Activated CD4-positive, alpha-beta T cell treated with anti-CD3 and anti-CD28 coated beads, Interleukin-2, amount 50 U/mL, for 24 hours (primary cell): ENCODE measurements at places on chromosomes 5 and 9.
A peak's percentile ranks its signal among the peaks of the same experiment; 100 is the strongest.

DNA sequence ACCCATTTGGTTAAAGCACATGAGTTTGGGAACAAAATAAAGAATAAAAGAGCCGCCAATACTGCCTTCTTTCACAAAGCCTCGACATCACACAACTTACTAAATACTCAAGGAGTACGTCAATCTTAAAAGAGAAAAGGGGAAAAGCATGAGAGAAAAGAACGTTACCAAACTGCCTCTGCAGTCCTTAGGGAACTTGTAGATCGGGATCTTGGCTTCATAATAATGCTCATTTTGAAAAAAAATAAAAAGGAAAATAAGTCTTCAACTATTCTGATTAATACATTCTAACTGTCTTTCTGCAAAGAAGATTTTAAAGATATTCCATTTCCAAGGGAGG is 618.4 kb downstream of the PDE4D start:
- DNase-seq = no peak

GRCh38 chr5:168946363-168946762 is 354.6 kb downstream of the SLIT3 start:
- DNase-seq = no peak

DNA sequence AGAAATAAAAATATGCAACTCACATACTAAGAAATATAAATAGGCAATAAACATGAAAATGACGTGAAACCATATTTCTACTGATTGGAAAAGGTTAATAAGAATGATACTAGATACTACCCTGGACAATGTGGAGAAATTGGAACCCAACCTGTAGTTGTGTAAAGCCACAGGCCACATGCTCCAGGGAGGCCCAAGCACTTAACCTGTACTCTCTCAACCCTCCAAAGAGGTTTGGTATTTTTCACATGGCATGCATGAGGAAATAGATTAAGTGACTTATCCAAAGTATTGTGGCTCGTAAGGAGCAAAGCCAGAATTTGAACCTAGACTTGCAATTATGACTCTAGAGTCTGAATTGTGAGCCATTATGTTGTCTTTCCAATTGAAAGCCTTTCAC is 13.4 kb downstream of the LIFR start:
- no peak for DNase-seq

DNA sequence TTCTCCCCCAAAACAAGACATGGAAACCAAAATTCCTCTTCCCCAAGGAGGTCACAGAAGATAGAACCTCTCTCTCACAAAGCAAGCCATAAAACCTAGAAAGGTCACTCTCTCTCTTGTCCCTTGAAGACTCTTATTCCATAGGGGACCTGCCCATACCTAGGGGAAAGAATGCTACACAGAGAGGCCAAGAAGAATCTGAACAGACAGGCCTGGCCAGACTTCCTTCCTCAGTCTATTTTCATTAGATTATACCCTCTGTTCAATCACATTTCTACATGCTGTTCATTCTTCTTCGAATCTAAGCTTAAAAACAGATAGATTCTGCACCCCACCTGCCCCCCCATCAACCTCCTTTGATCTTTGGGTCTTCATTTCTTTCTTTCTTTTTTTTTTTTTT is 206.8 kb downstream of the TLE4 start:
- DNase-seq = no peak

- DNase-seq = no peak
Observed at GRCh38 chr9:122220673-122221182, 8.0 kb downstream of the LHX6 start.

DNA sequence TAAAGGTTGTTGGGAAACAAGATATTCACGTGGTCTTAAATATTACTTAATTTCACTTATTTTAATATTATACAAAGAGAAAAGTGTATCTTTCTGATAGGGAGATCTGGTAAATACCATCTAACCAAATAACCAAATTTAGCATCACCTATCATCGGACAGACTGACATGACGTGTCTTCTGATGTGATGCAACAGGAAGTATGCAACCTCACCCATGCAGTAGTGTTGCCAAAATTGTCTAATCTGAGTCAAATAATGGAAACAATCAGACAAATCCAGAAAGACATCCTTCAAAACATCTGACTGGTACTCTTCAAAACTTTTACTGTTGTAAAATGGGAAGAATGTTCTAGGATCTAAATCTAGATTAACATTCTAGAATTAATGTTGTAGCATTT is 148.0 kb downstream of the FGF1 start:
- DNase-seq = no peak

DNA sequence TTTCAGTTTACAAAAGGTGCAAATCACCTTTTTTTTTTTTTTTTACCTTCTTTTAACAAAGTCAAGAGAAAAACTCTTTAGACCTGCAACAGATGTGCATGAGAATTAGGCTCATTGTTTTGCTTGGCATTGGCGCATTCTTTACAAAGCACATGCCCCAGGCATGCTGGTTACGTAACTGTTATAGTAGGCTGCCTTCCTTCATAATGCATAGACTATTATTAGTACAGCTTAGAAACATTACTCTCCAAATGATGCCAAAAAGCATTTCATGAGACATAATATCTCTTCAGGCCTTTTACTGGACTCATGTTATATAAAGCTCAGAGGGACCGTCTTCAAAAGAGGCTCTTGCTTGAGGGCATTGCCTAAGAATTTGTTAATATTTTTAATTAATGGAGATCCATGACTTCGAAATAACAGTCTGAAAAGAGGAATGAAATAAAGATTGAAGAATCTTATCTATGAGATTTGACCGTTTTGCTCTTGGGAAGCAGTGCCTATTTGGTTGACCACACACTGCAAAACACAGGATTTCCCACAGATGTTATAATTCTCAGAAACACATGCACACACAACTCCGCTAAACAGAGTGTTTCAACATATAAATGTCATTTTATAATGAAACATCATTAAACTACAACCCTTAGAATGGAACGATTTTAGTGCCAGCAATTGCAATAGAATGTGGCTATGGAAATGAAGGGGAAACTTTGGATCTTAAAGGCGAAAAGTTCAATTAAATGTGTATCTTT is 478.7 kb downstream of the PRR16 start:
- no peak for DNase-seq

DNA sequence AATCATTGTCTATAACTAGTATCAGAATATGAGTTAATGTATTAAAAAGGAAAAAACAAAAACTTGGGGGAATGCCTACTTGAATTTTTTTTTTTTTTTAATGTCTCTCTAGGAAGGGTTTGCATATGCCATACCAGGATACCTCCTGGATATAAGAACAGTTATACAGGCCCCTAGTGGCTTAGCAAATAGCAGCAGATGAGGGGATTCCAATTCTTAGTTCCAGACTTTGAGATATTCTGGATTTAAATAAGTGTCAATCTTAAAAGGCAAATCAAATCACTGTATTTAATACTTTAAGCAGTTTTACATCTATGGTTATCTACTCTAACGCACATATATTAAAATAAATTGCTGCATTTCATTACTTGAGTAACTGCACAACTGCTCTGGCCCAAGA is 1055.5 kb upstream of the DMAC1 start:
- DNase-seq = no peak

DNA sequence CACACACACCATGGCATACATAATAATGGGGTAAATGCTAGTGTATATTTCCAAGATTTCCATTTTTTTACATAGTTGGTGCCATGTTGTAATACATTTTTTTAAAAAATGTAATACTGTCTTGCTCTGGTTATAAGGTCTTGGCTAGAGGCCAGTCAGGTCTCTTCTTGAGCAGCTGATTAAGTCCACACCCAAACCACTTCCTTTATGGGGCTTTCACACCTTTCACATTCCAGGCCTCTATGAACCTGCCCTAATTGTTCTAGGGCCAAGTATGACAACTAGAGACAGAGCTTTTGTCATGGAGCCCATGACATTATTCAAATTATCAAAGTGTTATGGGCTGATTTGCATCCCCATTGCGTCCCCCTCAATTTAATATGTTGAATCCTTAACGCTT is 495.6 kb upstream of the CTNND2 start:
- no peak for DNase-seq

- DNase-seq = no peak
Observed at GRCh38 chr5:146680846-146681584, 165.0 kb upstream of the GPR151 start.

- DNase-seq = no peak
Observed at GRCh38 chr9:4689687-4690104, 10.3 kb downstream of the CDC37L1 start.

DNA sequence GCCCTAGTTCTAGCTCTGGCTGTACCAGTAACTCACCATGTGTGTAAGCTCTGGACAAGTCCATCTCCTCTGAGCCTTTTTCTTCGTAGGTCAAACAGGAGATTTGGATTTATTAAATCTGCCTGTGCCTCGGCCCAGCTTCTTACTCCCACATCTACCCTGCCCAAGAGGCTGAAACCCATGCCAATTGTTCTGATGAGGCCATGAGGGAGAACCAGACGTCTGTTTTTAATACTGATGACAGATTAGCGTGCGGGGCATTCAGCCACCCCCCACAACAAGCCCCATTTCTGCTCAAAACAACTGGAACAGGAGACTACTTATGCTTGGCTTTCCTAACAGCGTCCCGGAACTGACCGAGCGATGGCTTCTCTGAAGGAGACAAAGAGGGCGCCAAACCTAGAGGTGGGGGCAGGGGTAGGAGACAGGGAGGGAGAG is 81.2 kb upstream of the TRIM32 start:
- no peak for DNase-seq

DNA sequence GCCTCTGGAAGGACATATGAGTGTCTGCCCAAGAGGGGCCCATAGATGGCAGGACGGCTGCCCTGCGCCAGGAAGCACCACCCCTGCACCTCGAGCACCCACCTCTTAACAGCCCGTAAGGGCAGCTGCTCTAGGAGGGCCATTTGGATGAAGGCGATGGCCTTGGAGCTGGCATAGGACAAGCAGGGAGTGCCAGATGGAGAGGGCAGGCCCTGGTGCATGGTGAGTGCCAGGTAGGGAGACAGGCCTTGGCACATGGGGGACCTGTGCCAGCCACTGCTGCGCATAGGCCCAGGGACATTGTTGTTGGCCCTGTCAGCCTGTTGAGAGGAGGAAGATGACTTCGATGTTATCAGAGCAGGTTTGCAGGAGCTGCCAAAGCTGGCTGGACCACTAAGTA is 134.2 kb downstream of the SLC25A46 start:
- no peak for DNase-seq

GRCh38 chr5:30991462-30991861 is 202.0 kb upstream of the CDH6 start:
- DNase-seq = no peak

- no peak for DNase-seq
Observed at GRCh38 chr5:62708481-62709325, 130.1 kb downstream of the LRRC70 start.

DNA sequence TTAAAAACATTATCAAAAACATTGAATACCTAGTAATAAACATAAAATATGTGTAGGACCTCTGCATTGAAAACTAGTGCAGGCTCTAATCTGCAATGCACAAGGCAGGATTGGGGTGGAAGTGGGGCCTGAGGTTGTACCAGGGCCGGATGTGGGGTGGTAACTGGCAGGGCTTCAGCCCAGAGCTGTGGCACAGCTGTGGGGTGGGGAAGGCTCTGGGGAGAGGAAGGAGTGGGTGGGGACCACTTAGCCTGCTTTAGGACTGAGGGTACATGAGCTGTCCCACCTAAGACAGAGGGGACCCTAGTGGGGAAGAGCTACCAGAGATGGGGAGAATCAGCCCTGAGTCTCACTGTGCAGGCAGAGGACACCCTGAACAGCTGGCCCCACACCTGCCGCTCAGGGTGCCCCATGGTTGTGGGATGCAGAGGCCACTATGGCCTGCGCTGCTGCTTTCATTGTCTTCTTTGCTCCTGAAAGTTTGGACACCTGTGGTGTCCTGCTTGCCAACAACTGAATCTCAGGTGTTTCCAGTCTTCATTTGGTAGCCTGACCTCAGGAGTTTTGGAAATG is 311.4 kb downstream of the TLE4 start:
- DNase-seq = no peak

- DNase-seq = no peak
Observed at GRCh38 chr5:76999451-76999850, 30.8 kb upstream of the AGGF1 start.

GRCh38 chr5:35089334-35090314 is 41.9 kb upstream of the AGXT2 start:
- peak; percentile 14 for DNase-seq

DNA sequence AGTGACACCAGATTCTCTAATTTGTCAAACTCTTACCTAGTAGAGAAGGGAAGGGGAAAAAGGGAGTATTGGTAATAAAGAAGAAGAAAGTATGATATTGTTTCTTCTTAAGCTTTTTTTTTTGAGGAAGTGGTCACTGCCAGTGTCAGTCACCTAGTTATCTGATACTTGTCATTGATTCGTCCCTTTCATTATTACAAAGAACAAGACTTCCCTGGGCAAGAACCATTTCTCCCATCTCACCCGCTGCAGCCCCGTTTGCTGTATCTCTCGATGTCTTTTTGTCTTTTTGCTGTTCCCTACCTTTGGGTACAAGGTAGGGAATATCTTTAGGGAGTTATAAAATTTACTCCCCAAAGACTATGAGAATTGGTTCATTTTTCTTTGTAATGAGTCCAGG is 249.0 kb downstream of the ARHGAP26 start:
- DNase-seq = no peak

DNA sequence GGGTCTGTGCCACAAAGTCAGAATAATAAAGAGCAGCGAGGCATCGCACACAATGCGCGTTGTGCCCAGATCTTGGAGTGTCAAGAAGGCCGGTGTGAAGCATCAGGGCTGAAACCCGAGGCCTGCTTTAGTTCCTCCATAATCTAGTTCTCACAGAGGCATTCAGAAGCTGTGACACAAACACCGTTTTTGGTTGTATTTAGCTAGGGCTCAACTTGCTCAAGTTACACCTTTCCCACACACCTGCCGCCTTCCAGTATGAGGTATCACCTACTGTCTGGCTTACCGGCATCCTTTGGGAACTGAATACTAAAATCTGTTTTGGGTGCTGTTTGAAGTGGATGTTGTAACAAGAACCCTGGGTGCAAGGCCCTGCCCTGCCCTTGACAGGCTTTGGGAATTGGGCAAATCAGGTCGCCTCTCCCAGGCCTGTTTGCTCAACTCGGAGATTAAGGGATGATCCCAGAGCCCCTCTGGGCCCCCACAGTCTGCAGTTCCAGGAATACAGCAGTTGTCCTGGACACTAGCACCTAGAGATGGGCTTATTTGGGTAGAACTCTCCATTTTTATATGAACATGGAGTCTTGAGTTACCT is 27.0 kb downstream of the SLC25A25 start:
- DNase-seq = no peak

DNA sequence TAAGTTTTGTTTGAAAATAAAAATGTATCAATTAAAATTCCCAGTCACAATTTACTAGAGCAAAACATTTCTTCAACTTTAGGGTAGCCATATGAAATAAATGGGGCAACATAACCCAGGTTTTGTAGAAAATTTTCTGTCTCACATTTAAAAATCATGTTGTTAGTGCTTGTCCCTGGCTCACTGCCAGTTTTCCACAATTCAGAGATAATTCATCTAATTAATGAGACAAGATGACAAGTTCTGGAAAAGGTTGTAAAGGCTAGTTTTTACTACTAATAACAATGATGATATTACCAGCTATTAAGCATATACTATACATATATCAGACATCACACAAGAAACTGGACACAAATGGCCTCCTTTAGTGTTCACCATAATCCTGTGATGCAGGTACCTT is 45.9 kb downstream of the MEGF9 start:
- DNase-seq = no peak

GRCh38 chr9:35859990-35860339 is 10.2 kb downstream of the OR13J1 start:
- DNase-seq = no peak
